ENCODE measurements at places on chromosomes 4 and X.

GRCh38 chr4:159400558-159401225, 297.8 kb downstream of the RAPGEF2 start:
- DNase-seq: no peak

GRCh38 chr4:151721466-151721865, 39.3 kb downstream of the GATB start:
- DNase-seq: no peak

- DNase-seq: no peak
These were observed 101.8 kb upstream of the CXorf51B start for GRCh38 chrX:146707781-146708180.

GRCh38 chr4:3637326-3638016, 105.2 kb upstream of the LRPAP1 start:
- DNase-seq: no peak

DNA sequence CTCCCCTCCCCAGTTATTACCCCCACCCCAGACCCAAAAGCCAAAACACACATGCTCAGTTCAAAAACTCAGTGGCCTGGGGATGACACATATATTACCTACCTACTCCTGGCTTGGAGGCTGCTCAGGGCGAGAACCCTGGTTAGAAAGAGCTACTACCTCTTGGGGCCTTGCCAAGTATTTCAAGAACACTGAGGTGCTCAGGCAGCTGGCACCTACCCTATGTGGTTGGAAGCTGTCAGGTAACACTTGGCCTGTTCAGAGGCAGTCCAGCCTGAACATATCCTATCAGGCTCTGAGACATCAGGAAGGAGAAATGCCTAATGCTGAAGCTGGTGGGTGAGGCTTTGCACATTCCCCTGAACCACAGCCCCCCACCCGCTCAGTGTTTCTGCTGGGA, 4.9 kb downstream of the BCAP31 start:
- DNase-seq: no peak

- no peak for DNase-seq
These were observed 18.2 kb upstream of the VCX2 start for GRCh38 chrX:8189096-8189830.

DNA sequence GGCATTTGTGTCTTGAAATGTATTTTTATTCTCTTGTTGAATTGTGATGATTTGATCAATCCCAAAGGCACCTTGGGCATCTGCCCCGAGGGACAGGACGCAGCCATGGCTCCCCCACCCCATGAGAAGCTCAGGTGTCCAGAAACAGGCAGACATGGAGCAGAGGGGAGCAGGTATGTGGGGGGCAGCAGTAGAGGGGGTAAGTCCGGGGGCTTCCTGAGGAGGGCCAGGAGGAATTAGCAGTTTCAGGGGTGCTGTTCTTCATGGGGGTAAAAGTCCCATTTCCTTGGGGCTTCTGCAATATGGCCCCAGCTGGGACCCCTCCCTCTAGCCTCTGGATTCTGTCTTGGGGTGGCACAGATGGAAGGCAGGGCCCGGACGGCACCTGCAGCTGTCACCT, 67.0 kb upstream of the HMX1 start:
- no peak for DNase-seq

GRCh38 chr4:1756079-1756478, 34.8 kb downstream of the TACC3 start:
- no peak for DNase-seq

GRCh38 chr4:48804584-48805301, 24.7 kb upstream of the FRYL start:
- no peak for DNase-seq

GRCh38 chr4:25792200-25792791, 70.5 kb downstream of the SEL1L3 start:
- DNase-seq: no peak

DNA sequence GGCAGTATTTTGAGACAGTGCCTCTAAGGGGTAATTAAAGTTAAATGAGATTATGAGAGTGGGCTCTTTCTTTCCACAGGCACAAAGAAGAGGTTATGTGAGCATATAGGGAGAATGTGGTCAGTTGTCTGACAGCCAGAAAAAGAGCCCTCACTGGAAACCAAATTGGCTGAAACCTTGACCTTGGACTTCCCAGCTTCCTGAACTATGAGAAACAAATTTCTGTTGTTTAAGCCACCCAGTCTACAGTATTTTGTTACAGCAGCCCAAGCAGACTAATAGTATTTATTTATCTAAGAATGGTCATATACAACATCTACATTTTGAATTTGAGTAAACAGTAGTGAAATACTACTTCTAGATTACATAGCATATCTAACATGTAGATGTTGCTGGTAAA, 473.8 kb downstream of the IL15 start:
- no peak for DNase-seq

GRCh38 chr4:85391589-85392410, 83.2 kb upstream of the ARHGAP24 start:
- no peak for DNase-seq

- no peak for DNase-seq
These were observed 36.3 kb downstream of the PRDM5 start for GRCh38 chr4:120886191-120886590.

DNA sequence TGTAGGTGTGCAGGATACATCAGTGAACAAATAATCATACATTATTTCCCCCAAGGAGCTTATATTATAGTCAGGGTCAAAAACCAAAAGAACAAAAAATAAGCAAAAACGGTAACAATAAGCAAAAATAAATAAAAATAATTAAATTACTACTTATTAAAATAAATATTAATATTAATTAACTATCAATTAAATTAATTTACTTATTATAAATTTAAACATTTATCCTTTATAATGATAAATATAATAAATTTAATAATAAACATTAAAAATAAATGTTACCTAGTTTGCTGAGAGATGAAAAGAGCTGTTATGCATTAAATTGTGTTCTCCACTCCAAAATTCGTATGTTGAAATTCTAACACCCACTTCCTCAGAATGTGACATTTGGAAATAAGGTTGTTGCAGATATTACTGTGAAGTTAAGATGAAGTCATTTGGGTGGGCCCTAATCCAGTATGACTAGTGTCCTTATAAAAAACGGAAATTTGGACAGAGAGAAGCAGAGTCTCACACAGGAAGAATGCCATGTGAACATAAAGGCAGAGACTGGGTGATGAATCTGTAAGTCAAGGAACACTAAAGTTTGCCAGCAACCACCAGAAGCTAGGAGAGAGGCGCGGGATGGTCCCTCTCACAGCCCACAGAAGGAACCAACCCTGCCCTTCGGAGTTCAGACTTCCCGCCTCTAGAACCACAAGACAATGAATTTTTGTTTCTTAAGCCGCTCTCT, 67.2 kb upstream of the IBSP start:
- no peak for DNase-seq

- DNase-seq: no peak
These were observed 7.6 kb downstream of the NEUROG2 start for GRCh38 chr4:112508356-112508755.

DNA sequence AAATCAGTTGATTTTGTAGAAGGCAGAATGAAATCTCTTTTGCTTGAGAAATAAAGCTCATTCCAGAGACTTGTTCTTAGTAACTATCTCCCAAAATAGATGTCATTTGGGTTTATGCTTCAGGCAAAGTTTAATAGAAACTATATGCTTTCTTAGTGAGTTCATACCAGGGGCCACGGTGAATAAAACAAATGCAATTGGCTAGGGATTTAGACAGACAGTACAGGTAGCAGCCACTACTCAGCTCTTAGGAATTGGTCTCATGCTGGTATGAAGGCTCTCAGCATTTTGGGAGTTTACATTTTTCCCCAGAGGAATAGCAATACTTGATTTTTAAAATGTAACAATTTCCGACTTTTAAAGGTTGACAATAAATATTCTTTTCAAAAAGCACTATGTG, 27.0 kb downstream of the GYPA start:
- no peak for DNase-seq

DNA sequence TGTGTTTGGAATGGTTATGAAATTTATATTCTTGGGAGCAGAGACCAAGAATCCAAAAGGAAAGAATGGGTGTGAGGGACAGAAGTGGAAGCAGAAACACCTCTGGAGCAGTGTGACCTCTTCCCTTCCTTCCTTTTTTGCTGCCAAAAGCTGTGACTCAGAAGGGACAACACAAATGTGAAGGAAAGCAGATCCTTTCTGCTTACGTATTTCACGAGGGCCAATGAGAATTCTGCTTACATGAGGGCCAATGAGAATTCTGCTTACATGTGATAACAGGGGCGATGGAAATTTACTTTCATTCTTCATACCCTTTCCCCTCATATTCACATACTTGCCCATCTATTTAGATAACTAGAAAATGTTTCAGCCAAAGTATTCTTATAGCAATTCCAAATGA, 404.6 kb downstream of the PRDM5 start:
- DNase-seq: no peak

- no peak for DNase-seq
These were observed 3.4 kb downstream of the UGT2A1 start for GRCh38 chr4:69649629-69650028.

GRCh38 chr4:56042225-56042624, 93.5 kb downstream of the CEP135 start:
- no peak for DNase-seq

- no peak for DNase-seq
These were observed 126.8 kb downstream of the KLHL8 start for GRCh38 chr4:87093443-87094123.

DNA sequence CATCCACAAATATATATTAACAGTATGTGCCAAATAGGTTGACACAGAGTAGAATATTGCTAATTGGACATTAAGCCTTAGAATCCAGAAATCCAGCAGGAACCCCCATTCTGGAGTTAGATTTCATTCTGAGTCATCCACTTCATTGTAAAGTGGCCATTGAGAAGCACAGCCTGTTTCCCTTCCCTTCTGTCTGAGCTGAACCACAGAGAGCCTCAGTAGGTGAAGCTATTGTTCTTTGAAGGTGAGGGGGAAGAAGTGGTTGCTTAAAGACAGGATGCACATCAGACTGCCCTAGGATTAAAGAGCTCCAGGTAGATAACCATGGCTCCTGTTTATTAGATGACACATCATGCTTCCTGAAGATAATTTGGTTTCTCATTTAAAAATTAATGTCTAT, 30.6 kb upstream of the MCF2 start:
- no peak for DNase-seq

- DNase-seq: no peak
These were observed 209.8 kb downstream of the RTL9 start for GRCh38 chrX:110568441-110568840.

DNA sequence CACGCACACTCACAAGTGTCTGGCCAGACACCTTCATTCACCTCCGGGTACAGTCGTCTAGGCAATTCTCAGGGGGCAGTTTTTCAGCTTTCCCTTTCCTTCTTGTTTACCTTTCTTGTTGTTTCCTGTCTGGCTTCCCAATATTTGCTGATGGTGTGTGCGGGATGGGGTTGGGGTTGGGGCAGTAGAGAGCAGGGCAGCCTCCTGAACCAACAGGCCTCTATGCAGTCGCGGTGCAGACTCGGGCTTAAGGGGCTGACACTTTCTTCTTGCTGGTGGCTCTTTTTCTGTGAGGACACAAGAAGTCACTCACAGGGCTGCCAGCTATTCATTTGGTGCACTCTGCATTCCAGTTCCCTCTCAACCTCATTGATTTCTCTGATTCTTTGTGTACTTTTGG, 56.4 kb downstream of the NBDY start:
- DNase-seq: no peak

- no peak for DNase-seq
These were observed 1.3 kb upstream of the RGS12 start for GRCh38 chr4:3291411-3291968.

- DNase-seq: no peak
These were observed 56.4 kb downstream of the STARD8 start for GRCh38 chrX:68703846-68704245.

- DNase-seq: no peak
These were observed 517.0 kb downstream of the SPRY1 start for GRCh38 chr4:123913598-123913997.

DNA sequence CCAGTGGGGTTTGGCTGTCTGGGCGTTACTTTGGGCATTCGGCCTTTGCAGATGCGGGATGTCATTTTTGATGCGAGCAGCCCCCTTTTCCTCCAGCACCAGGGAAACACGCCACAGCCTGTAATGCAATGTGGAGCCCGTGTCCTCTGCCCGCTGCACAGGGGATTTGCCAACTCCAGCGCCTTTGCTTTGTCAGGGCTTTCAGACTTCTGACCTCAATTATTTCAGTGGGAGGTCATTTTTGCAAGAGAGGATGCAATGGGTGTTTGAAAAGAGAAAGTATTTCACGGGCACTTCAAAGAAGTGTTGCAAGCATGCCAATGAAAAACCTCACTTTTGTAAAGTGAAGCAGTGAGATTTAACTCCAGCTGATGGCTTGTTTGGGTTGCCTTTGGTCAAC, 11.5 kb downstream of the CLCN4 start:
- no peak for DNase-seq

- DNase-seq: no peak
These were observed 505.6 kb downstream of the STIM2 start for GRCh38 chr4:27366104-27366823.

GRCh38 chr4:53653484-53654053, 62.3 kb upstream of the LNX1 start:
- no peak for DNase-seq

DNA sequence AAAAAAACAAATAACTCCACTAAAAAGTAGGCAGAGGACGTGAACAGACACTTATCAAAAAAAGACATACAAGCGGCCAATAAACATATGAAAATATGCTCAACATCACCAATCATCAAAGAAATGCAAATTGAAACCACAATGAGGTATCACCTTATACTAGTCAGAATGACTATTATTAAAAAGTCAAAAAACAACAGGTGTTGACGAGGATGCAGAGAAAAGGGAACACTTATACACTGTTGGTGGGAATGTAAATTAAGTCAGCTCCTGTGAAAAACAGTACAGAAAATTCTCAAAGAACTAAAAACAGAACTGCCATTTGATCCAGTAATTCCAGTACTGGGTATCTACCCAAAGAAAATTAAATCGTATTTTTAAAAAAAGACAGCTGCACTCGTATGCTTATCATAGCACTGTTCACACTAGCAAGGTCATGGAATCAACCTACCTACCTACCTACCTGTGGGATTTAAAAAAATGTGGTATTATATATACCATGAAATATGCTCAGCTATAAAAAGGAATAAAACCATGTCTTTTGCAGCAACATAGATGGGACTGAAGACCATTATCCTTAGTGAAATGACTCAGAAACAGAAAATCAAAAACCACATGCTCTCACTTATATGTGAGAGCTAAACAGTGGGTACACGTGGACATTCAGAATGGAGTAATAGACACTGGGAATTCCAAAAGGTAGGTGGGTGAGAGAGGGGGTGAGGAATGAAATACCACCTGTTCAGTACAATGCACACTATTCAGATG, 24.8 kb upstream of the PTPN13 start:
- DNase-seq: no peak

GRCh38 chrX:112874614-112875013, 34.0 kb upstream of the AMOT start:
- no peak for DNase-seq

- no peak for DNase-seq
These were observed 382.9 kb downstream of the RPA4 start for GRCh38 chrX:97266406-97267121.

All from activated naive CD8-positive, alpha-beta T cell treated with anti-CD3 and anti-CD28 coated beads, Interleukin-2, amount 50 U/mL, for 16 hours (primary cell).